ENCODE measurements at places on chromosomes 6 and 20. TPM values are rescaled to one million over a fixed set of nuclear protein-coding genes. Genes with fewer than 3 reads are reported as not detected.

The VSX1 gene
- polyA plus RNA-seq, result 0.73 TPM

- no peaks in the 10 kb centered on the region for H3K4me1 ChIP-seq
- no peak overlapping the region for H3K27ac ChIP-seq
These were observed 588.2 kb upstream of the NRSN1 start for GRCh38 chr6:23537828-23538227.

The GSTA1 gene
- polyA plus RNA-seq, result 118 TPM

The SLC22A2 gene
- not detected for polyA plus RNA-seq

DNA sequence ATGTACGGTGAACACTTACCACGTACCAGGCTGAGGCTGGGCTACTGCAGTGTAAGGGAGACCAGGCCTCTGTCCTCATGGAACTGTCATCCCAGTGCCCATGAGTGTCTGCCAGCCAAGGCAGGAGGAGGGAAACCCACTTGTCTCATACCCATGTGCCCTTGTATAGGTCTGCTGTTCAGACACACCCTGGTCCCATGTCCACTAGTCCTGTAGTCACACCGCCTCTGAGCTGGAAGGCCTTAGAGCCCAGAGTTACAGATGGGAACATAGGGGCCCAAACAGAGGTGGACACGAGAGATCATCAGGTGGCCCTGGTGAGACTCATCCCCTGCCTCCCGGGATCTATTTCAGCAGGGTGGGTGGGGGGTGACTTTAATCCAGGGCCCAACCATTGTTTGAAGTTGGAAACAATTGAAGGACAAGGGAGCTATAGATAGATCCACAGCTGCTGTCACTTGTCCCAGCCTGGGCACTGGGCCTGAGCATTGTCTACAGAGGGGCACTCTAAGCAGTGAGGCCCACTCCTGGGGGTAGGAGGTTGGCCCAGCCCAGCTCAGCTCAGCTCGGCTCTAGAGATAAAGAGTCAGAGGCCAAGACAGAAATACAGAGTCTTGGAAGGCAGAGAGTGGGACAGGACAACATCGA lies 14.6 kb downstream of the MYH7B start:
- no peak for DNase-seq
- H3K27ac ChIP-seq, result no peak overlapping the region
- no peaks in the 10 kb centered on the region for H3K36me3 ChIP-seq
- no peak overlapping the region for H3K4me3 ChIP-seq

- peaks cover 15% of the 10 kb centered on the region for H3K4me1 ChIP-seq
- peak; percentile 75 for DNase-seq
- H3K4me3 ChIP-seq, result peak overlapping the region; percentile 36
- H3K27ac ChIP-seq, result peak overlapping the region; percentile 72
These were observed 1.1 kb downstream of the SPTLC3 start for GRCh38 chr20:13009682-13010406.

The MYL9 gene
- 1,739 TPM for polyA plus RNA-seq

DNA sequence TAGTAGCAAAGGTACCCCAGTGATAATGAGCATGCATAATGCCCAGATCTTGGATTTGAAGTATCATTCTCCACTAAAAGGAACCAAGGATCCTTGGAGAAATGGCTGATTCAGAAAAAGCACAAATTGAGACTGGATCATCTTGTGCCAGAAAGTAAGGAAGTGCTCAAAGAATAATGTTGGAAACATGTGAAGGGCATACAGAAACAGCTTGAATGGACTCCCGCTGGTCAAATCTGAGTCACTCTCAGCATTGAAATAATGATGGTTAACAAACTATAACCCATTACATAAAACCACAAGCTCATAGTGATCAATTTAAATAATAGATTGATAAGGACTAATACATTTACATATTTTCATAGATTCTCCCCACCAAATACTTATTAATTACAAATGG lies 3.6 kb upstream of the OSTM1 start:
- no peak overlapping the region for H3K27ac ChIP-seq
- no peaks in the 10 kb centered on the region for H3K36me3 ChIP-seq
- H3K4me1 ChIP-seq, result peaks cover 18% of the 10 kb centered on the region
- no peaks in the 10 kb centered on the region for H3K27me3 ChIP-seq
- no peak overlapping the region for H3K4me3 ChIP-seq

The SMPDL3A gene
- 10.2 TPM for polyA plus RNA-seq

GRCh38 chr6:135305684-135306083 lies 124.6 kb downstream of the MYB start:
- H3K27me3 ChIP-seq, result no peaks in the 10 kb centered on the region
- no peak overlapping the region for H3K4me3 ChIP-seq
- H3K4me1 ChIP-seq, result no peaks in the 10 kb centered on the region
- no peak overlapping the region for H3K27ac ChIP-seq
- no peak for DNase-seq
- no peaks in the 10 kb centered on the region for H3K36me3 ChIP-seq

- no peak overlapping the region for H3K4me3 ChIP-seq
- no peaks in the 10 kb centered on the region for H3K27me3 ChIP-seq
These were observed 26.4 kb downstream of the CD40 start for GRCh38 chr20:46144432-46145025.

The SUMO4 gene
- not detected for polyA plus RNA-seq

The ARMH2 gene
- polyA plus RNA-seq, result not detected

GRCh38 chr6:143843677-143843999 lies 500 bp downstream of the LTV1 start:
- H3K27ac ChIP-seq, result peak overlapping the region; percentile 93
- no peaks in the 10 kb centered on the region for H3K36me3 ChIP-seq
- H3K27me3 ChIP-seq, result no peaks in the 10 kb centered on the region
- H3K4me1 ChIP-seq, result peaks cover 23% of the 10 kb centered on the region
- no peak for DNase-seq
- peak overlapping the region; percentile 51 for H3K4me3 ChIP-seq

- H3K27me3 ChIP-seq, result no peaks in the 10 kb centered on the region
- H3K4me3 ChIP-seq, result no peak overlapping the region
- no peak overlapping the region for H3K27ac ChIP-seq
- H3K36me3 ChIP-seq, result no peaks in the 10 kb centered on the region
- H3K4me1 ChIP-seq, result no peaks in the 10 kb centered on the region
- DNase-seq, result no peak
These were observed 7.2 kb upstream of the CHMP4B start for GRCh38 chr20:33803921-33804337.

DNA sequence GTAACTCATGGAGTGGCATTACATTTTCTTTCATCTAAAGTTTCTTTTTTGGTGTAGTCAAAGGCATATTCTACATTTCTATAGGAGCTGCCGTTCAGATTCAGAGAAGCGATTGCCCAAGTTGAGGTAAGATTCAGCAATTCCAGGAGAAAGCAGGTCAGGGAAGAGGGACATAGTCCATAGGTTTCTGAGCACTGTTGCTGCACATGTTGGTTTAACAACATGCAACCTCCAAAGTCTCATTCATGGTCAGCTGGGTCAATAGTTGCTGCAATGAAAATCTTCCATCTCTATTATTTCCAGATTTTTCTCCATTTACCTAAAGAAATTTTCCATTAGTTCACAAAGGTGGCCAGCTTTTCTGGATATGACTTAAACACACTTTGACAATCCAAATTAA lies 682.3 kb upstream of the MAN1A1 start:
- DNase-seq, result no peak
- no peak overlapping the region for H3K27ac ChIP-seq
- H3K4me3 ChIP-seq, result no peak overlapping the region
- H3K4me1 ChIP-seq, result no peaks in the 10 kb centered on the region
- H3K36me3 ChIP-seq, result no peaks in the 10 kb centered on the region
- H3K27me3 ChIP-seq, result no peaks in the 10 kb centered on the region

GRCh38 chr6:160039441-160039840 lies 70.6 kb downstream of the IGF2R start:
- H3K4me3 ChIP-seq, result no peak overlapping the region
- DNase-seq, result no peak
- H3K4me1 ChIP-seq, result peaks cover 32% of the 10 kb centered on the region
- peaks cover 48% of the 10 kb centered on the region for H3K36me3 ChIP-seq
- no peaks in the 10 kb centered on the region for H3K27me3 ChIP-seq

GRCh38 chr6:155354167-155354566 lies 39.9 kb upstream of the TFB1M start:
- H3K4me3 ChIP-seq, result no peak overlapping the region
- no peaks in the 10 kb centered on the region for H3K27me3 ChIP-seq
- no peaks in the 10 kb centered on the region for H3K4me1 ChIP-seq
- H3K36me3 ChIP-seq, result no peaks in the 10 kb centered on the region

DNA sequence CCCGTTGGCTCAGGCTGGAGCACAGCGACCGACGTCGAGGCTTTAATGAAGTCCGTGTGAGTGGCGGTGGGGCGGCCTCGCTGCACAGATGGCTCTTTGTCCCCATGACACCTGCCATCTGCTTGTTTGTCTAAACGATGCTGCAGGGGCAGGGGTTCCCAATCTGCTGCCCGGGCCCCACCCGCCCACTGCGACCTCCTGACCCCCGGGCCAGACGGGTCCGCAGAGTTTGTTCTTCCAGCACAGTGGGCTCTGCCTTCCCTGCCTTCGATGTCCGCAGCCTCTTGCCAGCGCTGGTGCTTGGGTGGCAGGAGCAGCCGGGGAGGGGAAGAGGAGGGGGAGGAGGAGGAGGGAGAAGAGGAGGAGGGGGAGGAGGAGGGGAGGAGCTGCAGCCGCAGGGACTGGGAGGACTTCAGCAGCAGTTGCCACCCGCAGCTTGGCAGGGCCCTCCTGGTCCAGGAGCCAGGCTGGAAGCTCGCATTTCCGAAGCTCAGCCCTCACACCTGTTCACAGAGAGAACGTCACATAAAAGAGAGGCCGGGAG lies 210.0 kb downstream of the DLL1 start:
- DNase-seq, result peak; percentile 41
- no peak overlapping the region for H3K27ac ChIP-seq
- H3K36me3 ChIP-seq, result no peaks in the 10 kb centered on the region
- no peak overlapping the region for H3K4me3 ChIP-seq
- H3K27me3 ChIP-seq, result no peaks in the 10 kb centered on the region
- H3K4me1 ChIP-seq, result no peaks in the 10 kb centered on the region

The SEL1L2 gene
- polyA plus RNA-seq, result not detected

GRCh38 chr6:121482751-121483150 lies 47.3 kb downstream of the GJA1 start:
- DNase-seq, result no peak
- H3K4me1 ChIP-seq, result peaks cover 4% of the 10 kb centered on the region
- H3K27ac ChIP-seq, result no peak overlapping the region
- H3K4me3 ChIP-seq, result no peak overlapping the region

- H3K4me3 ChIP-seq, result no peak overlapping the region
- no peak for DNase-seq
- H3K27ac ChIP-seq, result no peak overlapping the region
- no peaks in the 10 kb centered on the region for H3K36me3 ChIP-seq
- H3K4me1 ChIP-seq, result no peaks in the 10 kb centered on the region
These were observed 9.1 kb downstream of the FAM83D start for GRCh38 chr20:38935285-38935684.

DNA sequence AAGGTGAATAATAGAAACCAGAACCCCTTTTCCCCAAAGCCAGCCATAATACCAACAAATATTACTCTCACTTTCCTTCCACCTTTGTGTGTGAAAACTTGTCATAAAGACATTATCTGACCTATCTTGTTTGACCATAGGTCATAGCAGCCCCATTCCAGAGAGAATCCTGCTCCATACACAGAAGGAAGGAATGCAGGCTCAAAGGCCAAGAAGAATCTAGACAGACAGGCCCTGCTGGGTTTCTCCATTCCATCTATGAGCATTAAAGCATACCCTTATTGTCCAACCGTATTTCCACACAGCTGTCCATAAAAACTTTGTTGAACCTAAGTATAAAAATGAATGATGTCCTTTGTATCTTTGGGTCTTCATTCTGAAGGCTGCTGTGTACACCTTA lies 40.7 kb upstream of the KCNK5 start:
- no peak overlapping the region for H3K4me3 ChIP-seq
- no peaks in the 10 kb centered on the region for H3K36me3 ChIP-seq
- H3K27me3 ChIP-seq, result no peaks in the 10 kb centered on the region
- H3K27ac ChIP-seq, result no peak overlapping the region
- no peaks in the 10 kb centered on the region for H3K4me1 ChIP-seq
- no peak for DNase-seq

The OR2J1 gene
- not detected for polyA plus RNA-seq

- no peak overlapping the region for H3K4me3 ChIP-seq
- no peaks in the 10 kb centered on the region for H3K4me1 ChIP-seq
- no peak overlapping the region for H3K27ac ChIP-seq
- H3K36me3 ChIP-seq, result no peaks in the 10 kb centered on the region
These were observed 19.2 kb downstream of the PRND start for GRCh38 chr20:4740774-4741431.

GRCh38 chr6:1609041-1609647 lies 571 bp upstream of the FOXC1 start:
- no peaks in the 10 kb centered on the region for H3K36me3 ChIP-seq
- no peak overlapping the region for H3K4me3 ChIP-seq
- no peaks in the 10 kb centered on the region for H3K4me1 ChIP-seq
- H3K27me3 ChIP-seq, result peaks cover 53% of the 10 kb centered on the region
- no peak for DNase-seq

GRCh38 chr6:22764496-22764895 lies 195.1 kb downstream of the HDGFL1 start:
- H3K36me3 ChIP-seq, result no peaks in the 10 kb centered on the region
- H3K4me3 ChIP-seq, result no peak overlapping the region
- H3K27me3 ChIP-seq, result no peaks in the 10 kb centered on the region
- DNase-seq, result no peak

DNA sequence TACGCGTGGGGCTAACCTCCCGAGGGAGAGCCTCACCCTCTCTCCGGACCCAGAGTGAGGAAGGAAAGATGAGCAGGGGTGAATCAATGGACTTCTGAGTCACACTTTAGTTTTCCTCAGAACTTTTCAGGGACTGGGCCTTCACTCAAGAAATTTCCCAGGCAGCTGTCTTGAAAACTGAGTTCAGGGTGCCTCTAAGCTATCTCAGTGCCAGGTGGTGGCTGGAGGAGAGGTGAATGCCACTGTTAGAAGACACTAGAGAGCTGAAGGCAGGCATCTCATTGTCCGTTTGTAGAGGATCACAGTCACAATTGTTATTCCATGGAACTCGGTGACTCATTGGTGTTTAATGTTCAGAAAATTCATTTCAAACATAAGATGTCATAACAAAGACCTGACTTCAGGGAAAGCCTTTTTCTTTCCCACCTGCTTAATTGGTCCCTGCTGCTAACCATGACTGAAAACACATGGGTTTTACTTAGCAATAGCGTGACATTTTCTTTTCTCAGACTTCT lies 5.3 kb upstream of the SERPINB6 start:
- H3K36me3 ChIP-seq, result no peaks in the 10 kb centered on the region
- no peak overlapping the region for H3K4me3 ChIP-seq
- H3K4me1 ChIP-seq, result peaks cover 3% of the 10 kb centered on the region
- H3K27ac ChIP-seq, result no peak overlapping the region
- peak; percentile 15 for DNase-seq
- H3K27me3 ChIP-seq, result no peaks in the 10 kb centered on the region

GRCh38 chr6:20352346-20352745 lies 49.3 kb upstream of the E2F3 start:
- H3K27ac ChIP-seq, result no peak overlapping the region
- H3K36me3 ChIP-seq, result no peaks in the 10 kb centered on the region
- DNase-seq, result no peak
- H3K4me3 ChIP-seq, result no peak overlapping the region
- H3K27me3 ChIP-seq, result no peaks in the 10 kb centered on the region

DNA sequence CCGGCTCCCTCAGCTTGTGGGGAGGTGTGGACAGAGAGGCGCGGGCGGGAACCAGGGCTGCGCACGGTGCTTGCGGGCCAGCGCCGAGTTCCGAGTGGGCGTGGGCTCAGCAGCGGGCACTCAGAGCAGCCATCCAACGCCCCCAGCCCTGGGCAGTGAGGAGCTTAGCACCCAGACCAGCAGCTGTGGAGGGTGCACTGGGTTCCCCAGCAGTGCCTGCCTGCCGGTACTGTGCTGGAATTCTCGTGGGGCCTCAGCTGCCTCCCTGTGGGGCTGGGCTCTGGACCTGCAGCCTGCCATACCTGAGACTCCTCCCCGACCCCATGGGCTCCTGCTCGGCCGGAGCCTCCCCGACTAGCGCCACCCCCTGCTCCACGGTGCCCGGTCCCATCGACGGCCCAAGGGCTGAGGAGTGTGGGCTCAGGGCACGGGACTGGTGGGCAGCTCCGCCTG lies 92.7 kb downstream of the MANEA start:
- no peaks in the 10 kb centered on the region for H3K4me1 ChIP-seq
- H3K4me3 ChIP-seq, result no peak overlapping the region
- H3K27ac ChIP-seq, result no peak overlapping the region
- DNase-seq, result no peak
- H3K27me3 ChIP-seq, result no peaks in the 10 kb centered on the region
